ENCODE measurements at places on chromosomes 2 and 18. TPM values are rescaled to one million over a fixed set of nuclear protein-coding genes. Genes with fewer than 3 reads are reported as not detected.

GRCh38 chr2:11891028-11891427 lies 144.6 kb downstream of the LPIN1 start:
- DNase-seq: no peak

DNA sequence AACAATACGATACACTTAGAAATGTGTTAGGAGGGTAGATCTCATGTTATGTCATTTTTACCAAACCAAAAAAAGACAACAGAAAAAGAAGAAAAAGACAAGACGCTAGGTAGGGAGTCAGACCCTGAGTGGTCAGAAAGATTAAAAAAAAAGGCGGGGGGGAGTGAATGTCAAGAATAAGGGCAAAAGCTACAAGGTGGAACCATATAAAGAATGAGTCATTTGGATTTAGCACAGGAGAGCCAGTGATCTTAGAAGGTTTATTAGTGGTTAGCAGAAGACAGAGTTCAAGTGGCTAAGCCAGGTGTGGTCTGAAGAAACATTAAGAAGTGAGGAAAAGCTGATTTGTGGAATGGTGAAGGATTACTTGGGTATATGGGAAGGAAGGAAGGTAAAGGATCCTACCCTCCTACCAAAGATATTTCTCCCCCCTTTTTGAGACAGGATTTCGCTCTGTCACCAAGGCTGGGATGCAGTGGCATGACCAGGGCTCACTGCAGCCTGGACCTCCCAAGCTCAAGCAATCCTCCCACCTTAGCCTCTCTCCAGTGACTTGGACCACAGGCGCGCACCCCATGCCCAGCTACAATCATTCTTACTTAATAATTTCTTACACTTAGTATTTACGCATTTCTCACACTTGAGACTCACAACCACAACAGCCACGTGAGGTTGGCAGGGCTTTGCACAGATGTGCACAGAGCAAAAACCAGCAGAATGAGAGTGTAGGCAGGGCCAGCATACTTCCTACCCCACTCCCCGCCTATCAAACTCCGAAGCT lies 2.6 kb downstream of the DSC2 start:
- no peak for DNase-seq

DNA sequence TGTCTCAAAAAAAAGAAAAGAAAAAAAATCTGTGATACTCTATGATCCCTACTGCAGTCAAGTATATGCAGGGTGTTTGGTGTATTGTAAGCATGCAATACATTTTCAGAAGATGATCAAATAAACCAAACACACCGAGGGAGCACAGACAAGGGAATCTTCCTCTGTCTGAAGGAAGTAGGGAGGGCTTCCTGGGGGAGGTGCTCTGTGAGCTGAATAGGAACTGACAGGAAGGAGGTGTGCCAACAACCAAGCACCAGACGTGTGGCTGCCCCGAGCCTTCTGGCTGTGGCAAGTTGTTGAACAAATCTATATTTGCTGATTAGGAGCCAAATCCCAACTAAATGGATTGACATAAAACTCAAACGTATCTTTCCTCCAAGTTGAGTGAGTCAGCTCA lies 14.6 kb downstream of the THNSL2 start:
- no peak for DNase-seq

- DNase-seq: peak; percentile 95
Measured at GRCh38 chr18:49274188-49274714, 186.2 kb downstream of the DYM start.

DNA sequence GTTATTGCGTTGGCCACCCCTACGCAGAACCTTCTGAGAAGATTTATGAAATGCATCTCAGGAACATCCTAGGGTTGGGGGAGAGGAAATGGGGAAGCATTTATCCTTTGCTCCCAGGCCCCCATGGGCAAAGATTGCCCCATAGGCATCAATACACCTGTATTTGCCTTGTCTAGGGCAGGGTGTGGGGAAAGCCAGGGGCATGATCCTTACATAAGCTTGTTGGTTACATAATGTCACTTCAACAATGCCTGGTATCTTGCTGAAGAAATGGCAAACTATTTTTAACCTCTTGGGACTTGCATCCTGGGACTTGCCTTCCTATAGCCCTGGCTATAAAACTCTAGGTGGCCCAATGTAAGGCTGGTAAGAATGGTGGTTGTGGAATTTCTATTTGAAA lies 53.9 kb upstream of the SPRED2 start:
- DNase-seq: no peak

DNA sequence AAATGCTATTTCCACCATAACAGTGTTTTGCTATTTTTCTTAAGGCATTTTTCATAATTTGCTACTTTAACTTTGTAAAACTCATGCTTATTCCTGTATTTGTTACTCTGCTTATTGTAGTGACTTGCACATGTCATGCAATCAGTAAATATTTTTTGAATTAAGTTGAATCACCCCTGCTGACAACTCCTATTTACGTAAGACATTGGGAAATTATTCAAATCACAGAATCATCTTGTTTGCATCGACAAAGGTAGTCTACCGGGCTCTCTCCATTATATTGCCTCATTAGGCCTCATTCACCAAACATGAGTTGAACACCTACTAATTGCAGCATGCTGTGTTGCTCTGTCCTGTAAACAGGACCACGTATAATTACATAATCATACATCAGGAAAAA lies 478.5 kb upstream of the ZEB2 start:
- DNase-seq: no peak

DNA sequence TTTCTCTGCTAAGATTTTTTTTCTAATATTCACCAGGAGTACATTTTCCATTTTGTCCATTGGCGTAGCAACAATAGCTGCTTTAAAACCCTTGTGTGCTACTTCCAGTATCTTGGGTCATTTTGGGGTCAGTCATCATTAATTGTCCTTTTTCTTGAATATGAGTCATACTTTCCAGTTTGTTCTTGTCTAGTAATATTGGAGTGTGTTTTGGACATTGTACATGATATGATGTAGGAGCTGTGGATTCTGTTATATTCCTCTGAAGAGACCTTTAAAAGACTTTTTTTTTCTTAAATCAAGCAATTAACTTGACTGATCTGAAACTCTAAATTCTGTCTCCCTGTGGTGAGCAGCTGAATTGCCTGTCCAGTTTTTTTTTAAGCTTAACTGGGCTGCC lies 40.8 kb downstream of the AGPS start:
- no peak for DNase-seq

DNA sequence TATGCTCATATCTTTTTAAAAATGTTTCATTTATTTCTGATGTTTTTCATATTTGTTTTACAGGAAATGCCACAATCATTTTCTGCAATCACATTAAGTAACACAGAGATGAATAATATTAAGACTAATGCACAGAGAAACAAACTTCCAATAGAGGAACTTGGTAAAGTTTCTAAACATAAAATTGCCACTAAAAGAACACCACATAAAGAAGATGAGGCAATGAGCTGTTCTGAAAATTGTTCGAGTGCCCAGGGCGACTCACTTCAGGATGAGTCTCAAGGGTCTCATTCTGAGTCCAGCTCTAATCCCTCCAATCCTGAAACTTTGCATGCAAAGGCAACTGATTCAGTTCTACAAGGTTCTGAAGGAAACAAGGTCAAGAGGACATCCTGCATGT lies 70.4 kb downstream of the APLF start:
- peak; percentile 6 for DNase-seq

DNA sequence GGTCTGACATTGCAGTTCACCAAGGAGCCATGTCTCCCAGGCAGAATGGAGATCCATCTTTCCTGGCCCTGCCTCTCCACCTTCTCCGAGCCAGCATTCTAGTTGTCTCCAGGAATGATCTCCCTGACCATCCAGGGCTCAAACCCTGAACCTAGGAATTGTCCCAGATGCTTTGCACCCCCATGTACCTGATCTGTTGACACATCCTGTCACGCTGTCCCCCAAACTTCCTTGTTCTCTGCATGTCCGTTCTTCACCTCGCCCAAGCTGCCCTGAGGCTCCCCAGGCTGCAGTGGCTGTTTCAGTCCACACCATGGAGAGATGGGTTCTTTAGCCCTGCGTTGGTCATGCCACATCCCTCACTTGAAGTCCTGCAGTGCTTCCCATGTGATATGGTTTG lies 7.0 kb upstream of the MBP start:
- DNase-seq: no peak

GRCh38 chr2:143334837-143335236 lies 205.6 kb downstream of the ARHGAP15 start:
- DNase-seq: no peak

- no peak for DNase-seq
Measured at GRCh38 chr2:229728370-229728769, 14.0 kb upstream of the DNER start.

GRCh38 chr2:31318361-31319336 lies 84.7 kb downstream of the EHD3 start:
- peak; percentile 28 for DNase-seq

DNA sequence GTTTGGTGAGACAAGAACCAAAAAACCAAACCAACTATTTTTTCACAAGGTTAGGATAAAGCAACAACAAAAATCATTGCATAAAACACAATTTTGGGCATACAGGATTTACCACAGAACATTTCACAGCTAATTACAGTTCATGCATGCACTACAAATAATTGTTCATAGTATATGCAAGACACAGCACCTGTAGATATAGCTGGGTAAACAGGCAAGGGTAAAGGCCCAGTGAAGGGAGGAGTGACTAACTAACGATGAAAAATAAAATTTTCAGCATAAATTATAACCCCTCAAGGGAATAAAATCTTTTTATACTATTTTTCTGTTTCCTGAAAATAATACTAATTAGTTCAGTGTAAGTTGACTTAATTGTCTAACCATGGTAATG lies 73.3 kb upstream of the CCDC141 start:
- DNase-seq: no peak

- peak; percentile 26 for DNase-seq
Measured at GRCh38 chr2:98445177-98445682, 572 bp downstream of the INPP4A start.

DNA sequence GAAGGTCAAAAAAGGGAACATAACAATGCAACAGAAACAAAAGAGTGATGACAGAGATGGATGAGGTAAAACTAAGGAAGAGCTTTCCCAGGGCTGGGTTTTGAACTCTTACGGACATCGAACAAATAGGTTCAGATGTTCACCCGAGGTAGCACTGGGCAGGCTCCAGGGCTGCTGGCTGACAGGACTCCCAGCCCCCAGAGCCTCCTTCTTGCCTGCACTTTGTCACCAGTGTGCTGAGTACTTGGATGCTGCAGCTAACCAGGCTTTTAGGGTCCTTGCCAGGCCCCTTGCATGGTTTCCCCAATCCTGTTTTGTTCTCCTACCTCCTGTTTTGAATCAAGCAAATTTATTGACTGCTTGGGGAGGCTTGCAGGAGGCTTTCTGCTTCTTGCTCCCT lies 322.9 kb downstream of the DYSF start:
- DNase-seq: no peak

DNA sequence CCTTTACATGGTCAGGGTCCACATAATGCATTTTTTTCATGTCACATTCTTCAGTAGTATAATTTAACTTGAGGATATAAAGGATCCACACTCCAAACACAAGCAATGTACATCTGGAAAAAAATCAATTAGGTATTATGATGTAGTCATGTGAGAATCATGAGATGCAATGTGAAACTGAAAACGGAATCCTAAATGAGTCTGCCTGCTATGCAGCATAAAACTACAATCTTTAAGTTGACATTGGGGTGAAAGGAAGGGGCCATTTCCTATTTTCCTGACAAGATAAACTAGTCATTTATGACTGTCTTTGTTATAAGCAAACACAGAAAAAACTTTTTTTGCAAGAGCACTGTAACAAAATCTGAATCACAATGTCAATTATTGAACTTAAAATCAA lies 27.6 kb downstream of the ST3GAL5 start:
- no peak for DNase-seq

The IGFBP5 gene
- total RNA-seq: 334 TPM

The CRYGC gene
- not detected for total RNA-seq

The RGPD8 gene
- total RNA-seq: 16.4 TPM

The TGFA gene
- total RNA-seq: not detected

The SLC9A4 gene
- not detected for total RNA-seq

All from fibroblast of the aortic adventitia (primary cell).